Stimulated activated CD8-positive, alpha-beta memory T cell treated with anti-CD3 and anti-CD28 coated beads, Interleukin-12 subunit alpha, Interleukin-12 subunit beta, amount 100 ng/mL, for 1 hour (primary cell): ENCODE measurements at places on chromosomes 5 and 9.

- no peak for DNase-seq
Measured at GRCh38 chr9:487429-487828, 272.8 kb downstream of the DOCK8 start.

DNA sequence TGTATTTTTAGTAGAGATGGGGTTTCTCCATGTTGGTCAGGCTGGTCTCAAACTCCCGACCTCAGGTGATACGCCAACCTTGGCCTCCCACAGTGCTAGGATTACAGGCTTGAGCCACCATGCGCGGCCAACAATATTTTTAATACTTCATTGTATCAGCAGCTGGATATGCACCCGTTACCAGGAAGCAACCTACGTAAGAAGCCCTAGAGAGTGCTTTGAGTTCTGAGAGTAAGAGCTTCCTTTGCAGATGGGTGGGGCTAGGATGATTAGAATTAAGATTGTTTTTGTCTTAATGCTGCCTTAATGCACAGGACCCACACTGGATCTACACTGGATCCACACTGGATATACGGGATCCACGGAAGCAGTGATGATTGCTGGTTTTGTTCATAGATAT lies 123.9 kb upstream of the ABCA1 start:
- no peak for DNase-seq

DNA sequence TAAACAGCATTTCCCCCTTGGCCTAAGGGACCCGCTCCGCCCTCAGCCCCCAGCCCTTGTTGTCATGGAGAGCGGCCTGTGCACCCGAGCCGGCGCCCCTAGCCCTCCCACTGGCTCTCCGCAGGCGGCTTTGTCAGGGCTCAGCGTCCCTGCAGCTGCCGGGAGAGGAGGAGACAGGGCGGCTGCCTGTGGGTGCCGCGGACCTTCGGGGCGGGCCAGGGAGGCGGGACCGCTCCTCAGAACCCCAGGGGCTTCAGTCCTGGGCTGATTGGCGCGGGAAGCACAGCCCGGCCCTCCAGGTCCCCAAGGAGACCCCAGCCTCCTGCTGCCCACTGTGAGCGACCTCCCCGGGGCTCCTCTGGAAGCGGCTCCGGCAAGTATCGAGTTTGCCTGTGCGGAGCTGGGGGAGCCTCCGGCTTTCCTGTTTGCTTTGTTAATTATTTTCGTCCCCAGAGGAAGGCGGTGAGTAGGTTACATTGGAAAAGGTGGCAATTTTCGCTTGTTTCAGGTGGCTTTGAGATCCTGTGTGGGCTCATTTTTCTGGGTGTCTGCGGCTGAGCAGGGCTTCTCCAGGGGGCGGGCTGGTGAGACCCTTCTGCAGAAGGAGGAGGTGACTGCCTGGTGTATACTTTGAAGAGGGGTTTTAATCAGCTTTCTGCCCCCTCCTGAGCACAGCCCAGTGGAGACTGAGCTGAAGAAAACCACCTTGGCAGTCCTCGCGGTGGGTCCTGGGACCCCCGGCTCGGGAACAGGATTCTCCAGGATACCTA lies at the start of gene FGD3:
Gene FGD3, plus strand, starts transcription at position 256 of the 770 bp plus-strand sequence. CDS start 28,734 bp downstream, outside the sequence.
- DNase-seq = no peak

DNA sequence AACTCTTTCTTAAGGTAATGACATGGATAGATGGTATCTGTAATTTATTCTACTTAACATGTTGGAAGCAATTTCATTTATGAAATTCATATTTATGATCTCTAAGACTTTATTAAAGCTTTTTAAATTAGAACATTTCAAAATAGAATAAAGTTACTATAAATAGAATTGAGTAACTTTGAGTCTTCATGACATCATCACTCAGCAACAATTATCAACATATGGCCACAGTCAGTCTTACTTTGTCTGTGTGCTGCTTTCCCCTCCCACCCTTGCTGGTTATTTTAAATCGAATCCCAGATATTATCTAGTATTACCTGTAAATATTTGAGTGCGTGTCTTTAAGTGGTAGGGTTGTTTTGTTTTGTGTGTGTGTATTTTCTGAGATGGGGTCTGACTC lies 65.2 kb downstream of the IPO11 start:
- no peak for DNase-seq

GRCh38 chr9:130437011-130437789 lies 7.6 kb upstream of the ASS1 start:
- DNase-seq = no peak

- DNase-seq = no peak
Measured at GRCh38 chr5:110872200-110872599, 133.4 kb downstream of the SLC25A46 start.

DNA sequence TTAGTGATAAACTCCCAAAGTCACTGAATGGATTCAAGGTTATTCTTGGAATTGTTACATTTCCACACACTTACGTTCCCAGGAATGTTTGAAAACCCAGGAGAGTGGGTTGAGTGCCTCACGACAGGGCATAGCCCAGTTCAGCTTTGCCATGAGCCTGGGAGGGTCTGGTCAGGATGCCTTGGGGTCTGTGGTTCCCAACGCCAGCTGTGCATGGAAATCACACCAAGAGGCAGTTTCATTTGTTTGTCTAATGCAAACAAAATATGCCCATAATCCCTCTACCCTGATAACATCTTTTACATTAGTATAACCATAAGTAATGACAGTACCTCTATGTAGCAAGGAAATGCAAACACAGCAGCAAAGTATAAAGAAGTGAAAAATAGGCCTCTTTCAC lies 25.3 kb upstream of the MSX2 start:
- DNase-seq = no peak

DNA sequence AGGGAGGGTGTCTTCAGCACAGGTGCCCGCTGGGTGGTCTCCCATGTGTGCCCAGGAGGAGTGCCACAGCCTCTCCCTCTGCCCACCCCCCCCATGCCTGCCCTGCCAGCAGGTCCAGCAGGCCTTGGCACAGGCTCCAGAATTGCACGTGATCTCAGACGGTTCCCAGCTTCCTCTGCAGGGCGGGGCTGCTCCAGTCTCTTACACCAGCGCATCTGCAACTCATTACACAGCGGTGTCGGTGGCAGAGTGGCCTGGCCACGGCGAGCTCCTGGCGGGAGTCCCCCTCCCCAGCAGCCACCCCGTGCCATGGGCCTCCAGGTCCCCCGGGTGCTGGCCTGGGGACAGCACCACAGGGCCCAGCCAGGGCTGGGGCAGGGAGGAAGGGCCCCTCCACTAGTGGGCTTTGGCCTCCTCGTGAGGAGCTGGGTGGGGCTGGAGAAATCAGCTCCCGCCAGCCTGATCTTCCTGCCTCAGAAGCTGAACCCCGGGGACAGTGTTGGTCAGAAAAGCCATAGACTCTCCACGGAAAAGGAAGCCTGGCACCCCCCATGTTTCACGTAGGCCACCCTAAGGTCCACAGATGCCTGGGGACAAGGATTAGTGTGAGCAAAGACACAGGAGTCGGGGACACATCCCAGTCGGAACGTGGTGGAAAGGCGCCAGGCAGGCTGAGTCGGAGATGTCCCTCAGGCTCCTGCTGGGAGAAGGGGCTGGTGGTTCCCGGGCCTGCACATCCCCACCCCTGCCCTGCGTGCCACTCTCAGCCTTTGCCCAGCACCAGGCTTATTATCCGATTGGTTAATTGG lies 40.2 kb downstream of the RXRA start:
- no peak for DNase-seq

DNA sequence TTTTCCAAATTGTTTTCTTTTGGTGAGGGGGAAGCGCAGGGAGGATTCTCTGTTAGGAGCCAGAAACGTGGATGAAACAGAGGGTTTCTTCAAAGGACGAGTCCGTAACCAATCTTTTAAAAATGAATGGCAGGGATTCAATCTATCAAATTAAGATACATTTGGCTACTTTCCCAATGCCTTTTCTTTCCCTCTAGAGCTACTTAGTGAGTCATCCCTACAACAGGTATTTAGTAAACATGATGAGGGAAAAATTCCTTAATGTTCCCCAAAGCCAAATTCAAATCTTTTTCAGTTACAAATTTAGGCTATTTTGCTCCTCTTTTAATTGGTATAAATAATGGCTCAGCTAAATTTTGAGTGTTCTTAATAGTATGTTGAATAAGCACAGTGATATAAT lies 366.4 kb upstream of the RIOK2 start:
- no peak for DNase-seq

DNA sequence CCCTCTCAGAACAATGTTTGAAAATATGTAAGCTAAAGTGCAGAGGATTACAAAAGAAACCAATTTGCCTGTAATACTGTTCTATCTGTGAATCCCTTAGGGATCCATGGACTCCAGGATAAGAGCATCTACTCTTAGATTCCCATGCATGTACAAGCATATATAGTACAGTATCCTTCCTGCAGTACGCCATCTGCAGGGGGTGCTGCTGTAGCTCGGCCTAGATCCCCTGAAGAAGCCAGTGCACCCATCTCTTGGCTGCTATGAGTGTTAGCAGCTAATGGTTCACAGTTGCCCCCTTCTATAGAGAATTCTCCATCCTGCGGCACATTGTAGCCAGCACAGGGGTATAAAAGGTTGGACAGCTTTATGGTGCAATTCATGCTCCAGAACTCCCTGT lies 61.8 kb upstream of the SLC30A5 start:
- DNase-seq = no peak

- no peak for DNase-seq
Measured at GRCh38 chr9:87872079-87872624, 10.5 kb upstream of the SPATA31E1 start.

GRCh38 chr9:21429191-21429590 lies 11.0 kb upstream of the IFNA1 start:
- DNase-seq = no peak

GRCh38 chr5:82046276-82046647 lies 74.4 kb downstream of the ATG10 start:
- DNase-seq = no peak

DNA sequence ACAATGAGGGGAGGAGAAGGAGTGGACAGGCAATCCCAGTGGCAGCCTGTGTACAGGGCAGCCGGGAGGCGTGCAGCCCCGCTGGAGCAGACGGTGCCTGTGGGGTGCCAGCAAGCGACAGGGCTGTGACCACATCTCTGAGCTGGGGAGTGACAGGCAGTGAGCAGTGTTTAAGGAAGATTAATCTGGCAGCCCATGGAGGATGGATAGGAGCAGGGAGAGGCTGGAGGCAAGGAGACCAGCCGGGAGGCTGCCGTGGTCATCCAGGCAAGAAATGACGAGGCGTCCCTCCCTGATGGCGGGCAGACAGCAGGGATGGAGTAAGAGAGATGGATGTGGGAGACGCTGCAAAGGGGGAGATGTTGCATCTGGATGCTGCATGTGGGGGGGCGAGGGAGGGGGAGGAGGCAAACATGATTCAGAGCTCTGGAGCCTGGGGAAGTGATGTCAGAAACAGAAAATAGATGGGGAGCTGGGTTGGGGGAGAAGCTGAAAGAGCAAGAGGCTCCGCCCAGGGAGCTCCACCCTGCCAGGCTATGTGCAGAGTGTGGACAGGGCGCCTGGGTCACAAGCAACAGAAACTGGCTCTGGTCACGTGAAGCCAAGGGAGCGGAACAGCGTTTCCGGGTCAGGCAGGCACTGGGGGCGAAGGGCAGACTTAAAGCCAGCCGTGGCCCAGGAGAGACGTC lies 12.6 kb downstream of the UNC5A start:
- no peak for DNase-seq

- DNase-seq = peak; percentile 35
Measured at GRCh38 chr5:1111727-1112289, at the start of gene SLC12A7. SLC12A7 (minus strand) TSS chr5:1112063; CDS start chr5:1111991, 72 bp downstream.

GRCh38 chr5:135993880-135994636 lies 34.7 kb upstream of the TGFBI start:
- DNase-seq = no peak

GRCh38 chr5:14250084-14250695 lies 107.0 kb downstream of the TRIO start:
- DNase-seq = no peak

DNA sequence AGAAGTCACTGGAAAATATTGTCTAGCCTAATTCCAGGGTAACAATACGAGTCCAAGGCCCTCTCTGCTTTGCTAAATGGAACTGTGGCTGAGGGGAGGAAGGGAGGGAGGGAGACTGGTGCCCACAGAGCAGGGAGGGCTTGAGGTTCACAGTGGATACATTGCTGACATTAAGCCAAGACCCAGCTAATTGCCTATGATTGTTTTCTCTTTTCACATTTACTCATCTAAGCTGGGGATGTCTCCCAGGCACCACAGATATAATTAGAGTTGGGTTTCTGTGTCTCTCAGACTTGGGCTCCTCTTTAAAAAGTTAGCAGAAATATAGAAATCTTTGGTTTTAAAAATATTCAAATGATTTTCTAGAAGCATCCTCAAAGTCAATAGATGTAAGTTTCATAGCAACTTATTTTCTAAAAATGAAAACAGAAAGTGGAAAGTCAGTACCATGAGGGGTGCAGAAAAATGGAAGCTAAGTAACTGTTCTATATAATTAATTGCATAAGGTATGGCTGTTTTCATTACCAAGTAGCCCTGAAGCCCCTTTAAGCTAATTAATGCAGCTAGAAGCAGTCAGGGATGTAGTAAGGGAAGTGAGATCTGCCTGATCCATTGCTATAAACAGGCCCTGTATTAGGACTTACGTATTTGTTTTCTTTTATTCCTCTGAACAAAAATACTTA lies 259.8 kb downstream of the NDUFS4 start:
- no peak for DNase-seq

- no peak for DNase-seq
Measured at GRCh38 chr5:6504677-6505415, 56.2 kb downstream of the UBE2QL1 start.

- DNase-seq = no peak
Measured at GRCh38 chr5:124504081-124504916, 242.1 kb downstream of the ZNF608 start.

- no peak for DNase-seq
Measured at GRCh38 chr5:145237843-145238242, 597.3 kb downstream of the PRELID2 start.

DNA sequence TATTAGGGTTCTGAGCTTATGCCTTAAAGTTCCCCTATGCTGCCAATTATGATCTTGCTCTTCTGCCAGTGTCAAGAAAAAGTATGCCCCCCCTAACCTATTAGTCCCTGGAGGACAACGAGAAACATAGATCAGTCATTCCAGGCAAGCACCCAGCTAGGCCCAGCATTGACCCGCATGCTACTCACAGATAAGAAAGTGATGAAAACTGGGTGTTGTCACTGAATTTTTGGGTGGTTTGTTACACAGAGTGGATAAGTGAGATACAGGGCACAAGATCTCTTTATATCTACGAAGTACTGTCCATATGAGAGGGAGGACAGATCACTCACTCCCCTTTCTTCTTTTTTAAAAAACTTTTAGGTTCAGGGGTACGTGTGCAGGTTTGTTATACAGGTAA lies 6.4 kb upstream of the TEX48 start:
- DNase-seq = no peak

GRCh38 chr9:30089428-30089827 lies 2295.0 kb upstream of the ACO1 start:
- DNase-seq = no peak

GRCh38 chr5:120630550-120630949 lies 166.4 kb downstream of the PRR16 start:
- no peak for DNase-seq
